Non-pigmented ciliary epithelial cell (primary cell): ENCODE measurements at places on chromosomes 12 and 14.

- no peak for DNase-seq
Observed at GRCh38 chr12:117412465-117413188, 51.2 kb upstream of the NOS1 start.

DNA sequence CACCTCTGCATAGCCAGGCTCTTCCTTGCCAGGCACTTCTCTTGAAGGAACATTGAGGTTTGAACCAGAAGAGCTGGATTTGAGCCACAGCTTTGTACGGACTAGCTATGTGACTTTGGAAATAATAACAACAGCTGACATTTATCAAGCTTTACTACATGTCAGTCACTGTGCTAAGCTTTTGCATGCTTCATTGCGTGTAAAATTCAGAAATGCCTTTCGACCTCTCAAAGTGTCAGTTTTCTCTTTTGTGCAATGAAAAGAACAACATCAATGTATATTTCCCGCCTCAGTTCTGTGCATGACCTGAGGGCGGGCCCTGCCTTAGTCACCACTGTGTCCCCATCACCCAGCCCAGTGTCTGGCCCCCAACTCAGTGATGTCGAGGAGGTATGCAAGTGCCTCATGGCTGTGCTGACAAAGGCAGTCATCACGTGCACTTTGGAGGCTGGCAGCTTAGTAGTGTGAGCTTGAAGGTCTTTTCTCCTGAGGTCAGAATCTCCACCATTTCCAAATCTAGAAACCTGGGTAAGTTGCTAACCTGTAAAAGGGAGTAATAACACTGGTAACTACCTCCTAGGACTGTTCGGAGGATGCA is 17.9 kb upstream of the AQP2 start:
- no peak for DNase-seq

GRCh38 chr14:89327771-89328212 is 89.2 kb downstream of the FOXN3 start:
- no peak for DNase-seq

DNA sequence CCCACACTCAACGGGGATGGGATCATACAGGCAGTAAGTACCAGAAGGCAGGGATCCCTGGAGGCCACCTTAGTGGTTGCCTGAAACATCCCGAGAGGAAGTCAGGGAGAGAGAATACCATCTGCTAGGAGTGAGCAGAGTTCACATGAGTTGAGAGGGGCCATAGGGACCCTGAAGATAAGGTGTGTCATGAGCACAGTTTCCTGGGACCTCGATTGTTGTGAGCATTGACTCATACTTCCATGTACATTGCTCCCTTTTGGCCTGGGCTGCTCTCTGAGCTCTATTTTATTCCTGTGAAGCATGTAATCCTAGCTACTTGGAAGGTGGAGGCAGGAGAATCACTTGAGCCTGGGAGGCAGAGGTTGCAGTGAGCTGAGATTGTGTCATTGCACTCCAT is 120.5 kb downstream of the TBC1D30 start:
- no peak for DNase-seq

DNA sequence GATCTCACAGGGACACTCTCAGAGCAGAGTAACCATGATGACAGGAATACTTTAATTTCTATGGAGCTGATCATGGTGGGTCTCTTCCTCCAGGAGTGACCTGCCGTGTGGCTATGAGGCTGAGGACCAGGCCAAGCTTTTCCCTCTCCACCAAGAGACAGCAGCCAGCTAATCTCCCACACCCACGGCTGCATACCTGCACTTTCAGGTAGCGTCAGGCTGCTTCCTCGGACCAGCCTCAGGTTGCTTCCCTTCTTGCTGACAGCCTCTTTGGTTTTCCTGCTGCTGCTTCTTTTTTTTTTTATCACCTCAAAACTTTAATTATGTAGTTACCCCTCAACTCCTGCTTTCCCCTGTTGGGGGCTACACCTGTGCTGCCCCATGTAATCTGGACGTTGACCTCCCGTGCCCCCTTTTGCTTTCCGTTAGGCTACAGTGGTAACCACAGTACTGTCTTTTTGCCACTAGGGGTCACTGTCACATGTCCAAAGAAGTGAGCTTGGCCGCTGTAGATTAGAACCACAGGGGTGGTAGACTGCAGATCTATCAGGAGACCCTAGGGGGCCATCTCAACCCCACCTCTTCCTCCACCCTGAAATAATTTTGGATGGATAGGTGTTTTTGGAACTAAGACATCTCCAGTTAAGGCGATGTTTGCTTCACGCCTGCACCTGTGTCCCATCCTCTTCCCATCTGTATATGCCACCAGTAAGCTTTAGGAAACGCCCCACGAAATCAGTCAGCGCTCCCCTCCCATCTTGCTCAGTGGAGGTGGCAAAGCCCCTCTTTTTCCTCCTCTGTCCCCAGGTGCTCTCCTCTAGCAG is 7.8 kb upstream of the PIP4K2C start:
- peak; percentile 57 for DNase-seq

DNA sequence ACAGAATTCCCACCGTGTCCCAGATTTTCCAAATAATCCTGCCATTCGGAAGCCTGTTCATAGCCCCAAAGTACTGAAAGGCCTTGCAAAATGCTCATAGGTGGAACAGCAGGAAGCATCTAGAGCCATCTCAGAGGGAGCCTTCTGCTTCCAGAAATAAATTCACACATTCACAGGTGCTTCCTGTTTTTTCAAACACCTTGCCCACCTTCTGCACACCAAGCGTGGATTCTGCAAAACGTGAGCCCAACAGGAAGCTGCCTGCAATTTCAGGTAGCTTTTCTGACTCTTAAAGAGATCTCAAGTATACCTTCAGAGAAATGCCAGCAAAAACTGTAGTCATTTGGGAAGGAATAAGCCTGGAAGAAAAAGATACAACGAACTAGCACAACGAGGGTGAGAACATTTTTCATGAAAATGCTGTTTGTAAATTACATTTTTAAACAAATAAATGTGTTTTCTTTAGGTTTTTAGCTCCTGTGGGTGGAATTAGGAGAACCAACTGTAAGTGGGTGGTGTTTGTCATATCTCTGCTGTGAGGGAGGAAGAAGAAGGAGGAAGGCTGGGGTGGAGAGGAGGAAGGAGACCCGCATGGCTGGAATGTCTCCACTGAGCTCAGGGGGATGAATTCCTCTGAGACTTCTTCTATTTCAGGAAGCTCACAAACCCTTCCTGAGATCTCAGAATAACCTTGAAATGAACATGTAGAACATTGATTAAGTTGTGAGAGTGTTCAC is at the start of gene IFNG-AS1:
TSS of gene IFNG-AS1 (plus strand) at position 264 of the 737 bp plus-strand sequence.
- DNase-seq, result no peak

- no peak for DNase-seq
Observed at GRCh38 chr12:38904537-38905479, 583 bp downstream of the CPNE8 start.

- DNase-seq, result no peak
Observed at GRCh38 chr12:95625012-95625411, 73.7 kb upstream of the USP44 start.

DNA sequence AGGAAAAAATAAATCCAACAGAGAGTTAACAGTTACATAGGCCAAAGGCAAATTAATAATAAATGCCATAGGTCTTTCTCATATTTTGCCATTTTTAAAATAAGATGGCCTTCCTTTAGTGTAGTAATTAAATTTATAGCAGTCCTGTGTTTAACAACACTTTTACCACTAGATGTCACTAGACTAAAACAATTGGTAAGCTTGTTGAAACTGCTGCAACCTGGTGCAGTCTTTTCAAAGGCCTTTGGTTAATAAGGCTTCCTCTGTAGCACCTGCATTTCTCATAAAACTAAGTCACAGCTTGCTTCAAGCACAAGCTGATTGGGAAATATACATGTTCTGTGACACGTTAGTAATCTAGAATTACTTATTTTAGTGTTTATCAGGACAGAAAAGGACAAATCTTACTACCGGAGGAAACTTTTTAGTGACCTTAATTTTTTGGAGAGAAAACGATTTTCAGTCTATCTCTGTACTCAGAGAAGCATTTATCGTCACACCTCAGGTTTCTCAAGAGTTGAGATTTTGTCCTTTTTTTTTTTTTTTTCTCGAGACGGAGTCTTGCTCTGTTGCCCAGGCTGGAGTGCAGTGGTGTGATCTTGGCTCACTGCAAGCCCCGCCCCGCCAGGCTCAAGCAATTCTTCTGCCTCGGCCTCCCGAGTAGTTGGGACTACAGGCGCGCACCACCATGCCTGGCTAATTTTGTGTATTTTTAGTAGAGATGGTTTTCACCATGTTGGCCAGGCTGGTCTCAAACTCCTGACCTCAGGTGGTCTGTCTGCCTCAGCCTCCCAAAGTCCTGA is 20.0 kb downstream of the BORCS5 start:
- DNase-seq, result peak; percentile 59

DNA sequence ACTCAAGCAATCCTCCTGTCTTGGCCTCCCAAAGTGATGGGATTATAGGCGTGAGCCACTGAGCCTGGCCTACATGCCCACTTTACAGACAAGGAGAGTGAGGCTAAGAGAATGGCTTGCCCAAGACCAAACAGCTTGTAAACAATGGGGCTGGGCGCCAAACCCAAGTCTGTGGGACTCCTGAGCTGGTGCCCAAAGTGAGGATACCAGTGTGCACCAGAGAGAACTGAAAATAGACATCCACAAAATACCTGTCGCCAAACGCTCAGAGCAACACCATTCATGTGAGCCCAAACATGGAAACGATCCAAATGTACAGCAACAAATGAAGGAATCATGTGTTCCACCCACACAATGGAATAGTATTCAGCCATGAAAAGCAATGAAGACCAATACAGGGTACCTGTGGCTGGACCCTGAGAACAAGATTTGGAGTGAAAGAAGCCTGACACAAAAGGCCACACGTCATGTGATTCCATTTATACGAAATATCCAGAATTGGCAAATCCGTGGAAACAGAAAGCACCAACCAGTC is 38.2 kb downstream of the CCNK start:
- DNase-seq, result no peak

- no peak for DNase-seq
Observed at GRCh38 chr12:1920436-1920835, 2.0 kb upstream of the CACNA2D4 start.

DNA sequence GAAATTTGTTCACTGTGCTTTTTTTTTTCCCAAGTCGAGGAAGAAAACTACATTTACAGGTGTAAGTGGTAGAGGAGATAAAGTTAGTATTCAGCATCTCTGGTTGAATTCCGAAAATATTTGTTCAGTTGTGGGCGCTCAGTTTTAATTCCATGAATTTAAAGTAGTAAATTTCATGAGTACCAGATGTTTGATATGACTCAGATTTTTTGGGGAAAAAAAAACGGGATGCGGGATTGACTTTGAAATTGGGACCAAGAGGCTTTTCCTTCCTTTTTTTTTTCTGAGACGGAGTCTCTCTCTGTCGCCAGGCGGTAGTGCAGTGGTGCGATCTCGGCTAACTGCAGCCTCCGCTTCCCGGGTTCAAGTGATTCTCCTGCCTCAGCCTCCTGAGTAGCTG is 1.6 kb downstream of the TULP3 start:
- no peak for DNase-seq

- DNase-seq, result no peak
Observed at GRCh38 chr12:106954462-106955376, 988 bp upstream of the TMEM263 start.

DNA sequence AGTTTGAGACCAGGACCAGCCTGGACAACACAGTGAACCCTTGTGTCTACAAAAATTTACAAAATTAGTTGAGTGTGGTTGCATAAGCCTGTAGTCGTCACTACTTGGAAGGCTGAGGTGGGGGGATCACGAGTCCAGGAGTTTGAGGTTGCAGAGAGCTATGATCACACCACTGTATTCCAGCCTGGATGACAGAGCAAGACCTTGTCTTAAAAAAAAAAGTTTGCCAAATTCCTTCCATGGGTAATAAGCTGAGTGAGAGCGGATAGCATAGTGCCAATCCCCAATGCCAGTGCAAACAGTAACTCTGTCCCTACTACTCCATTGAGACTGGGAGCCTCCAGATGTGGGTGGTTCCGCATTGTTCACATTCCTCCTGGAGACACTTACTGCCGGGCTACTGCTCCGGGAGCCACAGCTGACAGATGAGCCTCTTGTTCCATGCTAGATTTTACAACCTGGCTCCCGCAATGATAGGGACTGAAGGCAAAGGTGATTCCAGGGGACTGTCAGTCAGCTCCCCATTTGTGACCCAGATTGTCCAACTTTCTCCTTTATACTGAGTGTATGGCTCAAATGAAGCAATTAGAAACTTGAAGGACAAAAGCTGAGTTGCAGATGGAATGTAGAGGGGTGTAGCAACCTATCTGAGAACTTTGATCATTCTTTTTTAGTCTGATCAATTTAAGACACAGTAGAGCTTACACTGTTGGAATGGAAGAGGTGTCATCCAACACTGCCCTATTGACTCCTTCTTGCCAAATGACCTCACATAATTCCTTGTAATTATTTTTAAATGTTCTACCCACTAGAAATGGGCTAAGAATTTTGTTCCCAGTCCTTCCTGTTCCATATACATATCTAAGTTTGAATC is 13.4 kb upstream of the FRMD6 start:
- no peak for DNase-seq

DNA sequence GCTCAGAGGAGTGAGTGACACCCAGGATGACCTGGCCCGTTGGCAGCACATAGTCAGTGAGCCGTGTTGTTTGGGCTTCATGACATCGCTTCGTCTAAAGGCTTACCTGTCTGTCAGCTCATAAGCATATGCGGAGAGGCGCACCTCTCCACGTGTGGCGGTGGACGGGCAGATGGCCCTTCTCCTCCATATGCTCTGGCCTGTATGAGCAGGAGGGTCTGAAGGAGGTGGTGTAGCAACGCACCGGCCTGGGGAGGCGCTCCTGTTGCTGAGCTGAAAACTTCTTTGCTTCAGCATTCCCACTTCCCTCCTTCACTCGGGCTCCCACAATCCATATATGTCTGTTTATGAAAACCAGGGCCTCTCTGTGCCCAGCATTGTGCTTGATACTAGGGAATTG is 186.1 kb downstream of the TSPAN9 start:
- DNase-seq, result no peak

GRCh38 chr12:75317784-75318183 is 12.3 kb downstream of the CAPS2 start:
- no peak for DNase-seq

- DNase-seq, result no peak
Observed at GRCh38 chr14:72615451-72616121, 278.3 kb downstream of the DPF3 start.

DNA sequence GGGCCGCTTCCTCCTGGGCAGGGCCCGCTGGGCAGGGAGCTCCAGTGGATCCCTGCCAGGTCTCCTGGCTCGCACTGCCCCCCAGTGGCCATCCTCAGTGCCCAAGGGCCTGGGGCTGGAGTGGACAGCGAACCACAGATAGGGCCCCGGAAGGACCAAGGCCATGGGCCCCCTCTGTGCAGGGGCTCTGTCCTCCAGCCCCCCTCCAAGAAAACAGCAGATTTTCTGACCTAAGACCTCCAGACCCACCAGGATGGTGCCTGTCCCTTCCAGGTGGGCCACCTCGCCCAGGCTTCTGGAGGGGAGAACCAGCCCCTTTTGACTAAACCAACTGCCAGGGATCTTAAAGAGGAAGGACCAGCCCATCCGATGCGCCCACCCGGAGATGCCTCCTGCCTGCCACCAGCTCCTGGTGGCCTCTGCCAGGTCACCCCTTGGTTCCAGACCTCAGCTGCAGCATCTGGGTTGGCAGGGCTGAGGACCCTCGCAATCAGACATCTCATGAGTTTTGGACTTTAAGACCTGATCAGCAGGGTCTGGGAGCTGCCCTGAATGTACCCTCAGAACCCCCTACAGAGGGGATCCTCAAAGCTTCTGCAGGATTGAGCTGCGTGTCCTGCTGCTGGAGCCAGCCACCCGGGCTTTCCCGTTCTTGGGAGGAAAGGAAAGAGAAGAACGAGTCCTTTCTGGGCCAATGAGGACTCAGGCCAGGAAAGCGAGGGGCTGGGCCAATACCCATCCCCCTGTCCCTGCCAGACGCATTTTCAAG is 325.8 kb upstream of the DIO3 start:
- no peak for DNase-seq
